Stimulated activated CD8-positive, alpha-beta memory T cell treated with anti-CD3 and anti-CD28 coated beads, Interleukin-12 subunit alpha, Interleukin-12 subunit beta, amount 100 ng/mL, for 1 hour (primary cell): ENCODE measurements at places on chromosomes 3 and 15.

- DNase-seq, result no peak
These were observed 47.9 kb upstream of the FURIN start for GRCh38 chr15:90820481-90820880.

DNA sequence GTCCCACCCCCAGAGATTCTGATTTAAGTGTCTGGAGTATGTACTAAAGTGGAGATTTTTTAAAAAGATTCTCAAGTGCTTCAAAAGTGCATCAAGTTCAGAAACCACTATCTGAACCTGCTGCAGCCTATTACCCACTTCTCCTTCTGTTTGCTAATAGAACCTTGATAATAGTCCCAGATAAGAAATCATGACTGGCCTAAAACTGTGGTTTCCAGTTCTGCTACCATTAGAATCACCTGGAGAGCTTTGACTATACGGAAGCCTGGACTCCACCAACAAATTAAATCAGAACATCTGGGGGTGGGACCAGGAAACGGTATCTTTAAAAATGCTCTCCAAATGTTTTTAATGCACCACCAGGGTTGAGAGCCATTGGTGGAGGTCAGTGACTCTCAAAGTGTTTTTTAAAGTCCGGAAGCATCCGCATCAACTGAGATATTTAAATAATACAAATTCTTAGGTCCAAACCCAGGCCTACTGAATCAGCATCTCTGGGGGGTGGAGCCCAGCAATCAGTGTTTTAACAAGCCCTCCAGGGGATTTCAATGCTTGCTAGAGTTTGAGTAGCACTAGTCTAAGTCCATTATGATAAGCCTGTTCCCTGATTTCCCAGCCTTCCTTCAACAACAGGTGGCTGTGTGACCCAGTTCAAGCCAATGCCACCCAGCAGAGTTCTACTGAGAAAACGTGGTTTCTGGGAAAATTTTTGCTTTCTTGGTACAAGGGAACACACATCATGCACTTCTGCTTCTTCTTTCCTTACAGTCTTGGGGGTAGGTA lies 45.4 kb upstream of the TIPARP start:
- DNase-seq, result no peak

- DNase-seq, result no peak
These were observed 61.8 kb downstream of the RPL39L start for GRCh38 chr3:187077537-187077936.

DNA sequence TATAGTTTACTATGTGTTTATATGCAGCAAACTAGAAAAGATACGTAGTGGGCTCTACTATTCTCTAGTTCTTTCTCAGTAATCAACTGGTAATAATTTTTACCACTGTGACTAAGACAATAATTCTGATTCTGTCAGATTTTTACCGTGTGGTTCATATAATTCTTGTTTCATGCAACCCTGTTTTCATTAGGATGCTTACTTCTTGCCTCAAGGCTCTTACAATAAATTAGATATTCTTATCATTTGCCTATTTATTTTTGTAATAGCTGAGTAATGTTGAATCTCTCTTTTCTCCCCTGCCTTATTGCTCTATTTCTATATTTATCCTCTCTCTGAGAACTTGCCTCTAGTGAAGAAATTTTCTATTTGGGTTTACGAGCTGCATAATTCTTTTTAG lies 524.7 kb downstream of the NAALADL2 start:
- DNase-seq, result no peak

DNA sequence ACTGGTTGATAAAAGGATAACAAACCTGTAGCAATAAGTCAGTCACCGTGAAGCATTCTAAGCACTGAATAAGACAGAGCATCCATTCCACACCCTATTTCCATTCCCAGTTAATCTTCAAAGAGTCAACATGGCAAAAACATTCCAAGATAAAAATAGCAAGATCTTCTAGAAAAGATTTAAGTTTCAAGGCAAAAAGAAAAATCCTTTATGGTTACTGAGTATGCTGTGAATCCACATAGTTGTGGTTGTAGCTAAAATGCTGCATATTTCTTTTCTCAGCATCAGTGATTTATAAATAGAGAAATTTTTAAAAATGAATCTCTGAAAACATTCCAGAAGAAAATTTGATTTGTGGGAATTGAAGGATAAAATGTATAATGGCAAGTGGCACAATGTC lies 21.1 kb downstream of the GAP43 start:
- no peak for DNase-seq

DNA sequence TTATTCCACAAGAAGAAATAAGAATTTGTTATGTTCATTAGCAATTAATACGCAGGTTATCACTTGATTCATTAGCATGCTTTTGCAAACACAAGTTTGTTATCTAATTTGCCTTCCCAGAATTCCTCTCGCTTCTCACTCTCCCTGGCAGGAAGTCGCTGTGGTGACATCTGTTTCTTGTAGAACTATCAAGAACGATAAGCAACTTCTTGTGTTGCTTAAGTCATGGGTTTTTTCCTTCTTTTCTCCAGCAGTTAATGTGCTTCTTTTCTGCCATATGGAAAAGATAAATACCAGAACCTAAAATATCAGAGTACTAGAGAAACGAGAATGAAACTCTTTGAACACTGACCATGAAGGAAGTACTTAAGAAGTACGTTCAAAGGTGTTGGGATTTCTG lies 99.8 kb upstream of the CHMP2B start:
- no peak for DNase-seq

GRCh38 chr15:88395872-88396781 lies 71.1 kb downstream of the MRPL46 start:
- no peak for DNase-seq

DNA sequence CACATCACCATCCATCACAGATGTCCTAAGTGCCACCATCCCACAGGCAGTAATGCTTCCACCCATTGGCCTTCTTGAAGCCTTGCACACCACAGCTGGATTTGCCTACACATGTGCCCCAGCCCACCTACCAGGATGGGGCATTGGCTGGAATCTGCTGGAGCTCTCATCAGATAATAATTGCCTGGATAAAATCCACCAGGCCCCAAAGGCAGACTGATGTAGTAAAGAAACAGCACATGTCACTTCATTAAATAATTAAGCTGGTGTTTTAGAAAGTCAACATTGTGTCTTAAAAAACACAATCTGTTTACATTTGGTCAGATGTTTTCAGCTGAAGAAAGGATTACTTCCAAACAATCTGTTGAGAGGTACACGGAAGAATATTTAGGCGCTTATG lies 229.5 kb downstream of the ATP8B4 start:
- no peak for DNase-seq

DNA sequence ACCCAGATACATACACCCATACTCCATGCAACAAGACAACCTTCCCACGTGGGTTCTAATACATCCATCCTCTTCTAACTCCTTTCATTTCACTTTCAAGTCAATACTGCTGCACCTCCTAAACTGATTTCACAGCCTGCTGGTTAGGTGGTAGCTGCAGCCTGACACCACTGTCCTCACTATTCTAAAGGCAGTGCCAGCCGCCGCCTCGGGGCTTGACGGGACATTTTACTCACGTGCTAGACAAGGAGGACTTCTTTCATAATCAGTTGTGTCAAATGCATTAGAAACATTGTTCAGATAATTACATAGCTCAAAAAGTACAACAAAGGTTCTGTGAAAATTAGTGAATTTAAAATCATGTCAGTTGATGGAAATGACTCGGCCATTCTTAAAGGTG lies 6.3 kb downstream of the UROC1 start:
- no peak for DNase-seq

DNA sequence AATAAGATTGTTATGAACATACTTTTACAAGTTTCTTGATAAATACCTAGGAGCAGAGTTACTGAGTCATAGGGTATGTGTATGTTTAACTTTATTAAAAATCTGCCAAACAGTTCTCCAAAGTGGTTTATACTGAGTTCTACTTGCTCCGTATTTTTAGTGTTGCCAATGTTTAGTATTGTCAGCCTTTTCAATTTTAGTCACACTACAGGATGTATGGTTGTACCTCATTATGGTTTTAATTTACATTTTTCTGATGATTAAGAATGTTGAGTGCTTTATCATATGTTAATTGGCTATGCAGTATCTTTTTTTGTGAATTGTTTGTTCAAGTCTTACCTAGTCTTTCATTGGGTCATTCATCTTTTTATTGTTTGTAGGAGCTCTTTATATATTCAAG lies 4.3 kb downstream of the TMOD3 start:
- DNase-seq, result no peak

DNA sequence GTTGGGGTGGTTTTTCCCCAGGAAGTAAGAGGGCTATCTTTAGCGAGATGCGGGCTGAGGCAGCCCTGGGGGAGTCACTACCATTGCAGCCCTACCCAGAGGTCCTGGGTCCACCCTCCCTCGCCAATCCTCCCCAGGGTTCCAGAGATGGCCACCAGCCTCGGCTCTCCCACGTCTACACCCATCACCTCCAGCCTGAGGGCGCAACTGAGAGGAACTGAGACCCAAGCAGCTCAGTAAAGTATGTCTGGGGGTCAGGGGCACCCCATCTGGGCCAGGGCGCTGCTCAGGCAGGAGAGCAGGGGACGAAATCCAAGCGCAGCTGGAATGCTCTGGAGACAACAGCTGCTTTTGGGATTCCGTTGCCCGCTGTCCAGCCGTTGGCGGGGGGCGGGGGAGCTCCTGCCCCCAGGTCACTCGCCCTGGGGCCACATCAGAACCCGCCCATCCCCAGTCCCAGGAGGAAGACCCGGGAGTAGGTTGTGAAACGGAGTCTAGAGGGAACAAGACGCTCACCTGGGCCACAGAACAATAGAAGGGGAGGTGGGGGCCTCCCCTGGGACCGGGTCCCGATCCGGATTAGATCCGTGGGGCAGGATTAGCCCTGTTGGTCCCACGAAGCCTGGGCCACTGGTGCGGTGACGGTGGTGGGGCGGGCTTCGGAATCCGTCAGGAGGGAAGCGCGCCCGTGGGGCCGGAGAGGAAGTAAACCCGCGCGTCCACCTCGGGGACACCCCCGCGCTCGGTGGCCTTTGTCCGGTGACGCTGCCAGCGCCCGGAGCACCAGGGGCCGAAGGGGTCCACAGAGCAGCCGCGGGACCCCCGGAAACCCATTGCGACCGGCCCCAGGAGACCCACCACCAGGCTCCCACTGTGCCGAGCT lies 1.4 kb upstream of the NDUFAF3 start:
- no peak for DNase-seq

- DNase-seq, result no peak
These were observed 9.2 kb upstream of the RFC4 start for GRCh38 chr3:186815435-186815834.

DNA sequence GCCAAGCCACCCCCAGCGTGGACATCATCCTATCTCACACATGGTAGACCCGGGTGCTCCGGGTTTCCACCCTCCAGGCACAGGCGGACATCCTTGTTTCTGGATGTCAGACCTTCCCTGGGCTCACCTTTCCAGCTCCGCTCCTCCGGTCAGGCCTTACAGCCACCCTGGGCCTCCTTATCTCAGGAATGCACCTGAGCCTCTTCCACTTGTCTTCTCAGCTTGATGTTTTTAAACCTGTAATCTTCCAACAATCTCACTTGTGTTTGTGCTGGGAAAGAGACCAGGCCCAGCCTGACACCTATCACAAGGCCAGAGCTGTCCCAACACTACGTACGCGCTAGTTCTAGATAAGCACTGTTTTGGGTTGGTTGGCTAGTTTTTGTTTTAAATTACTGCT lies 53.9 kb downstream of the NIPA2 start:
- DNase-seq, result no peak

DNA sequence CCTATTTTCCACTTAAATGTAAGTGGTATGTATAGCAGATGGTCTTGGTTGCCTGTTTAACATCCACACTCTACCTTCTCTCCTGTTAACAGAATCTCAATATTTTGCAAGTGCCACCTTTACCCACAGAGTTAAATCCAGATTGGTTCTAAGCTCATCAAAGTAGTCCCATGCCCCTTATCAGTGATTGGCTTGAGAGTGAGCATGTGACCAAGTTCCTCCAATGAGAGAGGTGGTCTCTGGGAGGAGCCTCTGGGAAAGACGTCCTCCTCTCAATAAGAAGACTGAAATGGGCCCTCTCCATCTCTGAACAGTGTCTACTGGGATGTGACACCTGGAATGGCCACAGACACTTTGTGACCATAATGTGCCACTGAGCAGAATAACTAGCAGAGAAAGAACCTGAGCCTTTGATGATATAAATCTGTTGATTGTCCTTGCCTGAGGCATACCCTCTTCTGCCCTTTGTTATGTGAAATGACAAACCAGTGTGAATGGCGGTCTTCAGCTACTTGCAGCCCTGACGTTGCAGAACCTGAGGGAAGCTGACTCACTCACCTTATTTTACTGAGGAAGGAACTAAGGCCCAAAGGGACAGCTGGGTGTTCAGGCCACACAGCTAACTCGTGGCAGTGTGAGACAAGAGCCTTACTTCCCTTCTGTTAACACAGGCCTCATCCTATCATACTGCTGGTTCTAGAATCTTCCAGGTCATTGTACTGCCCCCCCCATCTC lies 42.4 kb upstream of the LARS2 start:
- DNase-seq, result no peak

DNA sequence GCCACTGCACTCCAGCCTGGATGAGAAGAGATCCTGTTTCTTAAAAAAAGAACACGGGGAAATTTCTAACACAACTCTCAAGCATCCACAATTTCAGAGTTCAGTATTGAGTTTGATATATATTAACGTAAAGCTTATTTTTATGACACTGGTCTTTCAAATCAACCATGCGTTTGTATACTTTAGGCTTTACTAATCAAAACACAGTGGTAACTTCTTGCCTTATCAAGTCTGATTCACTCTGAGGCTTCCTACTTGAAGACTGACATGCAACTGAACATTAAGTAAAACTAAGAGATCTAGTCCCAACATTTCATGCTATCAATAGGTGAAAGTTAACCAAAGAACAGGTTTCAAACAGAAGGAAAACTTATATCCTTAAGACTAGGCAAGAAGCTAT lies 46.7 kb downstream of the PRTG start:
- no peak for DNase-seq
